Naive thymus-derived CD4-positive, alpha-beta T cell (primary cell): ENCODE measurements at places on chromosomes 4 and X. TPM values are rescaled to one million over a fixed set of nuclear protein-coding genes. Genes with fewer than 3 reads are reported as not detected.

The BTK gene
- 5.6 TPM for total RNA-seq

The STAP1 gene
- total RNA-seq, result 15.0 TPM

The BANK1 gene
- 8.3 TPM for total RNA-seq

The PCDH18 gene
- total RNA-seq, result not detected

The UCP1 gene
- not detected for total RNA-seq
